Stimulated activated naive CD4-positive, alpha-beta T cell treated with Interleukin-2 at 50 U/mL for 16 hours (primary cell): ENCODE measurements at places on chromosomes 13 and 19.
A peak's percentile ranks its signal among the peaks of the same experiment; 100 is the strongest.

DNA sequence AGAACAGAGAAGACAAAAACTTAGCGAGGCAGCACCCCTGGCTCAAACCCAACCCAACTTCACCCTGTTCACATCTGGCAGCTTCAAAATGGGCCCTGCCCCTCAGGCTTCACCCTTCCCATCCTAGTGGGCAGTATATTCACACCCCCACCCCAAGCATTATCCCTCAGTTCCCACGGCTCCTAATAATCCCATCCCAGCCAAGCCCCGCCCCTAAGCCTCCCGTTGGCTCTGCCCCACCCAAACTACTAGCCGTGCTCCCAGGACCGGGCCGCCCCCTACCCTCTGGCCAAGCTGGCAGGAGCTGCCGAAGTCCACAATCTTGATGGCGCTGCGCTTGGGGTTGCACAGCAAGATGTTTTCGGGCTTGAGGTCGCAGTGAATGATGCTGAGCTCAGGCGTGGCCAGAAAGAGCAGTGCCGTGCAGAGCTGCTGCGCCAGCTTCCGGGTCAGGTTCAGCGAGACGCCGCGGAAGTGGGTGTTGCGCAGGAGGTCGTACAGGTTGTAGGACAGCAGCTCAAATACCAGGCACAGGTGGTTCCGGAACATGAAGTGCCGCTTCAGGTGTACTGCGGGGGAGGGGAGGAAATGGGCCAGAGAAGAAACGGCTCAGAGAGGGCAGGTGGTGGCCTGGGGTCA, 5.8 kb downstream of the DYRK1B start:
- no peak for DNase-seq

DNA sequence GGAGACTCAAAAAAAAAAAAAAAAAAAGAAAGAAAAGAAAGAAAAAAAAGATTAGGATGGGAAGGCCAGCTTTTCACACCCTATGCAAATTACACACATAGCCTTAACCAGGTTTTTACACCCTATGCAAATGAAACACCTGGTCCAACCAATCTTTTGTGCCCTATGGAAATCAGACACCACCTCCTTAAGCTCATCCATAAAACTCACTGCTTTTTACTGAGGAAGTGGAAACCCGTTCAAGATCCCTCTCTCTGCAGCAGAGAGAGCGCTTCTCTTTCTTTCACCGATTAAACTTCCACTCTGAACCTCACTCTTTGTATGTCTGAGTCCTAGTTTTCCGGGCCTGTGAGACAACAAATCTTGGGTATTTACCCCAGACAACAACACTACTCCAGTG, 25.3 kb upstream of the HOMER3 start:
- DNase-seq = no peak

DNA sequence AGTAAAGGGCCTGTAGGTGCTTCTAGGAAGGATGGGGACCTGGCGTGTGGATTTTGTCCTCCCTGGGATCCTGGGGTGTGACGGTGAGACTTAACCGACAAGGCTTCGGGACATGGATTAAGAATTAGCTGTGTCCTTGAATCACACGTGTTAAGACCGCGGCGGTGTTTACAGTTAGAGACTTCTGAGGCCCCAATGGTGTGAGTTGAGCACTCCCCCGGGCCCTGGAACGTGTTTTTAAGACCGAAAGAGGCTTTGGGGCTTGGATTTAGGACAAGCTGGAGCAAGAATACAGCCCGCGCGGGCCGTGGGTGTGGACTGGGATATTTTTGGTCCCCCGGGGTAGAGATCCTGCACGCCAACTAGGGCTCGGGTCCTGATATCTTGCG, 1.2 kb upstream of the SLC27A1 start:
- no peak for DNase-seq

GRCh38 chr13:93987458-93987857, 492.0 kb downstream of the DCT start:
- DNase-seq = no peak

DNA sequence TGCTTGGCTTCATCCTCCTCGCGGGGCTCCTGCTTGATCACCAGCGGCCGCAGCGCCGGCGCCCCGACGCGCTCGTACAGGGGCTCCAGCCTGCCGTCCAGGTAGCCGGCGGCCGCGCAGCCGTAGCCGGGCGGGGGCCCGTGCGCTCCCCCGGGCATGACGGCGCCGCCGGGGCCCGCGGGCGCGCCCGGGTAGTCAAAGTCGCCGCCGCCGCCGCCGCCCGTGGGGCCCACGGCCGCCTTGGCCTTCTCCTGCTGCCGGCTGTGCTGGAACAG, 497 bp downstream of the CEBPA start:
- DNase-seq = no peak

DNA sequence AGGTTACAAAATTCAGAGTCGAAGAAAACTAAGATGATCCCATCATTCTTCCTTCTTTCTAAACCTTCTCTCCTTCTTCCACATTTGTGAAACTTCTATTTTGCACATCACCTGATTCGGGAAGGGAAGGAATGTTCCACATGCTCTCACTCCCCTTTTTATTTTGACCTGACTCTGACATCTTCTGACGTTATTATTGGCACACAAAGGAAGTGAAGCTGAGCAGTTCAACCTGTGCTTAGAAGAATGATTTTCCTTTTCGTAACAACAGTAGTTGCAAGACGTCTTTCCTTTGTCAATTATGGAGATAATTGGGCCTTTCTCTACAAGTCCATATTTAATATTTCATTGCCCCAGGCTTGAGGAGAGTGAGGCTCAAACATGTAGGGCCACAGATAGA, 18.0 kb downstream of the FAM124A start:
- no peak for DNase-seq

GRCh38 chr13:29170436-29171082, 350.4 kb downstream of the MTUS2 start:
- no peak for DNase-seq

GRCh38 chr13:52808842-52809219, 39.6 kb downstream of the PCDH8 start:
- DNase-seq = no peak

DNA sequence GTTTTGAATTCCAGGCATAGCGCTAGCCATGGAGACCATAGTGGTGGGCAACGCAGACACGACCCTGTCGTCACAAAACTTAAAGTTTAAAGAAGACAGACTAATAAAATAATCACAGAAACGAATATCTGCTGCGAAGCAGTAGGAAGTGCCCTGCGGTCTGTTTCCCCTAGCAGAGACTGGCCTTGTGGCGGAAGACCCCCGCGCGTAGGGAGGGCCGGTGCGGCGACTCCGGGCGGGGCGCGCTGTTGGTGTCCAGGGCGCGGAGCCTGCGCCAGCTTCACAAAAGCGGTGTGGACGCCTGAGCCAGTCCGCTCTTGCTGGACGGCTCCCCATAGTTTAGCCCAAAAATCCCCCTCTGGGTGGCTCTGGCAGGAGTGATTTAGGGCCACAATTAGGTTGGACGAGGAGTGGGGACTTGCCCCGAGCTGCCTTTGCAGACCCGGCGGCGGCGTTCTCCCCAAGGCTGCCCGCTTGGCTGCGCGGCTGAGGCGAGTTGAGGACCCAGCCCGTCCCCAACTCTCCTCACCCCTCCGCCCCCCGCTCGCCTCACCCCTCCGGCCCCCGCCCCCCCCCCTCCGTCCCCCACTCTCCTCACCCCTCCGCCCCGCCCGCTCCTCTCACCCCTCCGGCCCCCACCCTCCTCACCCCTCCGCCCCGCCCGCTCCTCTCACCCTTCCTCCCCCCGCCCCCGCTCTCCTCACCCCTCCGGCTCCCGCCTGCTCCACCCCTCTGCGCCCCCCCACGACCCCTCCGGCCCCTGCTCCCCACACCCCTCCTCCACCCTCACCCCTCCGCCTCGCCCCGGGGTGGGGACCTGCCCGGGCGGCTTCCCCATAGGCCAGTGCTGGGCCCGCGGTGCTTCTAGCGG, 14.2 kb upstream of the LATS2 start:
- peak; percentile 32 for DNase-seq

DNA sequence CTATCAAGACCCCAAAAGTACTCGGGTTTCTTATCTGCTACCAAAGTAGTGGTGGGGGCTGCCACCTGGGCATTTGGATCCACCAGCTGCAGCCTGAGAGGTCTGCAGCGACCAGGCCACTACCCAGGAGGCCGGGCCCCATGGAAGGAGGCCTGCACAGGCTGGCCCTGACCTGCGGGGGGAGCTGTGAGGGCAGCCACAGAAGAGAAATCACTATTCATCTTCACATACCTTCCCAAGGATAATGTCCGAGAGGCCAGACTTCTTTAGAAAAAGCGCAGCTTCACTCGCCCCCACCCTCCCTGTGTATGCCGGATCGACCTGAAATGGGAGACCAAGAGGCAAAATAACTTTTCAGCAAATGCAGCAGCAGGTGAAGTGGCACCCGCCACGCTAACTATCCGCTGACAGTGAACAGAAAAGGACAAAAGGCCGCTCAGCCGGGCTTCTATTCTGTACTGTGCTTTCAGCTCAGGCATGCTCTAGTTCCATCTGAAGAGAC, 30.1 kb downstream of the EPS15L1 start:
- DNase-seq = no peak

- no peak for DNase-seq
Observed at GRCh38 chr13:79541426-79542049, 60.6 kb downstream of the NDFIP2 start.

DNA sequence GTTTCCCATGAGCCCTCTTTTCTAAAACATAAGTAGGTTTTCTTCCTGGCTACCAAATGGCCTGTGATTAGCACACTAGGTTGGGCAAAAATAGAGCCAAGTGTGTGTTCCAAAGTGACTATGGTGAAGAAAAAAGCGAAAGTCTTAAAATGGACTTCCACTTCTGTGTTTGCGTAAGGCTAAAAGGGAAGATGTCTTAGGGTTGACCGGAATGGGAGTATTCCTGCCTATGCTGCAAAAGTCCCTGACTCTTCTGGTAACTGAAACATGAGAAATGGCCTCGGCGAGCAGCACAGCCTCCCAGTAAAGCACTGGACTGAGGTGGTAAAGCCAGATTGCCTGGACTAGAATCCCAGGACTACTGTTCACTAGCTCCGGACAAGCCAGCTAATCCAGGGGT, 2.4 kb upstream of the FPR1 start:
- DNase-seq = no peak

GRCh38 chr19:494171-495080, 1.9 kb upstream of the MADCAM1 start:
- no peak for DNase-seq

DNA sequence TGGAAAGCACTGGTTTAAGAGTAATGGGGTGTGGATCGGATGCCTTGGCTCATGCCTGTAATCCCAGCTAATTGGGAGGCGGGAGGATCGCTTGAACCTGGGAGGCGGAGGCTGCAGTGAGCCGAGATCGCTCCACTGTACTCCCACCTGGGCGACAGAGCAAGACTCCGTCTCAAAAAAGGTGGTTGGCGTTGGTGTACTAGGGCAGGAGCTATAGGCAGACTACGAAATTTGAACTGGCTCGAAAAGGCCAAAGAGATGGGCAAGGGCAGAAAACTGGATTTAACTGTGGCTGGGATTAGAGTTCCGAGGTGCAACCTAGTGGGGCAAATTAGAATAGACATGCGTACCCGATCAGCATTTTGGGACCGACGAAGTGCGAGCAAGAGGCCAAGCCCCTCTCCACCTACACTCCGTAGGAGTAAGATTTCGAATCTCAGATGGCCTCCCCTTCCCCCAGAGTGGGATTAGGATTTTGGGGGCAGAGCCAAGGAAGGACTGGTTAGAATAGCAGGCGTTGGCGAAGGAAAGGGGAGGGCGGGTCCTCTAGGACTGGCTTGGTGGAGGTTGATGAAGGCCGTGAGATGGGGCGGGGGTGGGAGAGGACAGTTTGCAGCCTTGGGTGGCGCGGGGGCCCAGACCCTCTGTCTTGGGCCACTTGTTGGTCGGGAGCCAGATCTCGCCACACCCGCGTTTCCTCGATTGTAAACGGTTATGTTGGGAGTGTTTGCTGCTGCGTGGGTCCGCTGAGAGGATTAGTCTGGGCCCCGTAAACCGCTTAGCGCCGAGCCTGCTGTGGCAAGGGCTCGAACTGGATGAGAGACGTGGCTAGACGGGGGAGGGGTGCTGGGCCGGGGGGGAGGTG, 2.0 kb upstream of the INAFM1 start:
- DNase-seq = no peak

- DNase-seq = no peak
Observed at GRCh38 chr13:100940658-100941057, 266.1 kb upstream of the TMTC4 start.

DNA sequence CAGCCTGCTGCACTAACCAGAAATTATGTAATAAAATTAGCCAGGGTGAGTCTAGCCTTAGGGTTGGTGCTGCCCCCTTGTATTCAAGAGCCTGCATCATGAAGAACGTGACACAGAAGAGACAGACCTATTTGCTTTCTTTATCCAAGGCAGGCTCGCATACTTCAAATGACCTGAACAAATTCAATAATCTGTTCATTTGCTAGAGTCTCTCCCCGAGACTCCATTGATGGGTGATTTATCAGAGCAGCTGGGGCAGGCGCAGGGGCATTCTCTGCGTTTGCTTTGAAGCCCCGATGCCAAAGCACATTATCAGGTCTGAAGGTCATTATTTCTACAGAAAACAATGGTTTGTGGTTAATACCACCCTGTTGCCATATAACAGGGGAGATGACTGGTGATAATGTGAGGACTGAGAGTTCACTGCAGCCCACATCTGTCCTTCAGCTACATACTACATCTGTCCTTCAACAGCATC, 520.3 kb downstream of the DIAPH3 start:
- DNase-seq = no peak

- peak; percentile 69 for DNase-seq
Observed at GRCh38 chr19:51440846-51441409, 17.3 kb downstream of the SIGLEC8 start.

DNA sequence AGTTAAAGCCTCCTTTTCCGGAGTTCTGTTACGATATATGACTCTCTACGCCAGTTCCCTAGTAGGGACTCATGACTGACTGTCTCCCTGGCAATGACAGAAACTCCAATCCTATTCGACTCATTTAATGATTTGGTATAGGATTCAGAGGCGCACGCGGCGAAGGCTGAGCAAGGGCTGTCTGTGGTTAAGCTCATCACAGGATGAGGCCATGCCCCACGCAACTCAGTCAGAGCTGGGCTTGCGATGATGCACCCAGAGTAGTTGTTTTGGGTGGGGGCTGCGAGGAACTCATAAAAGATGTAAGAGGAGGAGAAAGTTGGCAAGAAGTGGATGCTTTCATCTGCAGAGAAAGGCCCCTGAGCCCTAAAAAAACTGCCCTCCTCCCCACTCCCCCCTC, 468 bp upstream of the SERTM1 start:
- DNase-seq = no peak

DNA sequence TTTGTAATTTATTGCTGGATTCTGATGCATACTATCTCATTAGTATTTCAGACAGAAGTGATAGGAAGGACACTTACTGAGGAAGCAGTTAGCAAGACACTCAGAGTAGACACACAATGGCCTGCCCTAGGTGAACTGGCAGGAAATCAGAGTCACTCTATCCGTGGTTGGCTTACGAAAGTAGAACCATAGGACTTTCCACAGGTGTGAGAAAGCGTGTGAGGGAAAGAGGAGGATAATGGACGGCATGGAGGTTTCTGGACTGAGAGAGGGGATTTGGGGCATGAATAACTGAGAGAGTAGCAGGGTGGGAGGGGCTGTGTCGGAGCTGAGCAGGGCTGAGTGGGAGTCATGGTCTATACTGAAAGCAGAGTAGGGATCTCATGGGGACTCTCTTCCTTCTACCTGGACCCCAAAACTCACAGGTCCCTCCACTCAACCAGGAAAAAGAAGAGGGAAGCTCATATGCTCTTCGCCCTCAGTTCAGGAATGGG, 18.7 kb upstream of the EID2 start:
- DNase-seq = no peak

- DNase-seq = no peak
Observed at GRCh38 chr19:35202722-35203688, 25.5 kb downstream of the FAM187B start.
